Stimulated activated CD8-positive, alpha-beta memory T cell treated with anti-CD3 and anti-CD28 coated beads, Interleukin-4, amount 100 ng/mL, for 4 hours (primary cell): ENCODE measurements at places on chromosomes 6 and 20.

GRCh38 chr20:63519668-63520503 is 679 bp upstream of the PPDPF start:
- DNase-seq, result peak; percentile 26

DNA sequence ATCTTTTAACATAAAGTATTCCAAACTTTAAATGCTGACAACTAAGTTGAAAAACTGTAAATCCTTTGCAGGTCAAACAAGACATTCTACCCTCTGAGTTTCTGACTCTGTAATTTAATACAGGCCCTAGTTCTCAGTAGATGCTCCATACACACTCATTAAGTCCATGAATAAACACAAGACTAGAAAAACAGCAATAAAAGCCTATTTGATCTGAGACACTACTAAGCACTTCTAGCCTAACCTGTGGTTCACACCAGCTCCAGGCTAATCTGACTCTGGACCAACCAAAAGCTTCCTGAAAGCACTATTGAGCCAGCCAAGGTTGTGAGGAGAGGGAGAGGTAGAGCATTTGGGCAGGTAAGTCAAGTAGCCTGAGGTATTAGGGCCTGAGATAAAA is 103.9 kb downstream of the EPM2A start:
- no peak for DNase-seq

DNA sequence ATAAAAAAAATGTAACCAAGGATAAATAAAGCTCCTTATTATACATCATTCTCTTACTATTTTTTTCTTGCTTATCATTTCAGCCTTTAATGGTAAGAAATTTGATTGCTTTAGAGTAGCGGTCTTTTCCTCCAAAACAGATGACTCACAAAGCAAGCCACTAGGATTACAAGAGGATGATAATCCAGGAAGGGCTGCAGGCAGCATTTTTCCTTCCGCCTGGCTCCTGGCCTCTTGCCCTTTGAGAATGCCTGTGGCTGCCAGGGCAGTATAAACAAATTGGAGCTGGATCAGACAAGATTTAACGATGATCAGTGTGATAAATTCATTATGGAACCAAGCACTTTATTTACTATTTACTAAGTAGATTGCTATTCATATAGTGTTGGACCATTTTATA is 9.7 kb upstream of the FBXL4 start:
- no peak for DNase-seq

DNA sequence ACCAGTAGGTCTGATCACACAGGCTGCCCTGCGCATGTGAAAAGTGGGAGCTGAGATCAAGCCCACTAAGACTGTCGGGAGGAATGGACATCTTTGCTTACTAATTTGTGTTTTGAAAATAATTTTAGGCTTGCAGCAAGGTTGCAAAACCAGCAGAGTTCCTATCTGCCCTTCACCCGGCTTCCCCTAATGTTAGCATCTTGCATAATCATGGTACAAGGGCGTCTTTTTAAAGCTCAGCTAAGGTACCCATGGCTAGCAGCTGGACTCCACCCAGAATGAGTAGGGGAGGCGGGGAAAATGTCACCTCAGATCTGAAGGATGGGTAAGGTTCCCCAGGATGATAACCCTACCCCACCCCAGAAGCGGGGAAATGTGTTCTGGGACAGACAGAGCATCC is 25.3 kb upstream of the BMP7 start:
- no peak for DNase-seq

GRCh38 chr6:44705596-44705995 is 318.1 kb downstream of the CDC5L start:
- DNase-seq, result no peak

GRCh38 chr20:49845060-49845459 is 32.4 kb downstream of the SLC9A8 start:
- DNase-seq, result no peak

- DNase-seq, result no peak
Observed at GRCh38 chr6:154289818-154290508, 66.6 kb downstream of the IPCEF1 start.

DNA sequence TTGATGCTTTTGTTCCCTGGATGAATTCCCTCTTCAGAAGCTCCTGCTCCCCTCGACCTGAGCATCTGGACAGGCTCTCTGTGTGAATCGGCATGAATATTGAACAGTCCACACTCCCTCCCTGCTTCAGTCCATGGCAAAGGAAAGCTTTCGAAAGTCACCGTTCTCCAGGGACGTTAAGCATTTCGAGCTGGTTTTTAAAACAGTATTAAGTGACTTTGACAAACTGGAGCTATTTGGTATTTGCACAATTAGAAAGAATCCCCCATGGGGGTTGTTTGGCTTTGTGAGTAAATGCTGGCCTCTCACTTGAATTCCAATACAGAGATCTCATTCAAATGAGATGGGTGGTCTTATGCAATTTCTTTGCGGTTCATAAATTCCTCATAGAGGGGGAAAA is 85.3 kb upstream of the TIAM2 start:
- no peak for DNase-seq

- DNase-seq, result no peak
Observed at GRCh38 chr20:21623074-21623780, 82.2 kb upstream of the PAX1 start.

GRCh38 chr20:5222919-5223634 is 93.7 kb downstream of the PROKR2 start:
- DNase-seq, result peak; percentile 24

GRCh38 chr6:129882510-129883023 is 21.5 kb upstream of the TMEM244 start:
- DNase-seq, result no peak

- no peak for DNase-seq
Observed at GRCh38 chr20:45359406-45360148, 3.4 kb upstream of the SYS1 start.

- DNase-seq, result no peak
Observed at GRCh38 chr6:148431840-148432239, 89.2 kb downstream of the SASH1 start.

DNA sequence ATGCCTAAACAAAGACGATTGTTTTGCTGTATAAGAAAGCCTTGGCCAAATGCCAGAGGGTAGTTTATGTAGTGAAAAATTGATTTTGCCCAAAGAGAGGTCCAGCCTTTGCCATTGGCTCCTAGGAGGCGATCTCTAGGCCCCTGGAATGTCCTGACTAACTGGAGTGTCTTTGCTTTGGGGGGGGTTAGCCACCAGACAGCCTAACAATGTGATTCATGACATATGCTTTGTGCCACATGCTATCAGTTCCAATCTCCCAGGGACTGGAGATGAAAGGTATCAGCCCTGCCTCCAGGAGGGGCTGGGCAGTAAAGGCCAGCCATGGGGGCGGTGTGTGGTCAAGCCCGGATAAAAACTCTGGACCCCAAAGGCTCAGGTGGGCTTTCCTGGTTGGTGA is 32.7 kb upstream of the TUBB2A start:
- no peak for DNase-seq

- no peak for DNase-seq
Observed at GRCh38 chr6:134307870-134308269, 10.0 kb downstream of the SGK1 start.

DNA sequence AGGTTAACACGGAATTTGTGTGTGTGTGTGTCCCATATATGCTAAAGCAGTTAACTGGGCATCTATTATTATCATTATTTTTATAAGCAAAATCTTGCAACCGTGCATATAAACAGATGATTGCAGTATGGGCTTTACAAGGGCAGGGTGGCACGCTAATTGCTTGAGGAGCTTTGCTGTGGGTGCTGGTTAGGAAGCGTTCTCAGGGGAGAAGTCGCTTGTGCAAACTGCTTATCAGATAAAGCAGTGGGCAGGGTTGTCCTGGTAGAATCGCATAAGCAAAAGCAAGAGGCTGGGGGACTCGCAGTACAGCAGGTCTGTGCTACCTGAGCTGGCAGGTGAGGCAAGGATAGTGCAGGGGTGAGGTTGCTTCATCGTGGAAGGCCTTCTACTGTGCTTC is 9.7 kb upstream of the CCN6 start:
- no peak for DNase-seq

DNA sequence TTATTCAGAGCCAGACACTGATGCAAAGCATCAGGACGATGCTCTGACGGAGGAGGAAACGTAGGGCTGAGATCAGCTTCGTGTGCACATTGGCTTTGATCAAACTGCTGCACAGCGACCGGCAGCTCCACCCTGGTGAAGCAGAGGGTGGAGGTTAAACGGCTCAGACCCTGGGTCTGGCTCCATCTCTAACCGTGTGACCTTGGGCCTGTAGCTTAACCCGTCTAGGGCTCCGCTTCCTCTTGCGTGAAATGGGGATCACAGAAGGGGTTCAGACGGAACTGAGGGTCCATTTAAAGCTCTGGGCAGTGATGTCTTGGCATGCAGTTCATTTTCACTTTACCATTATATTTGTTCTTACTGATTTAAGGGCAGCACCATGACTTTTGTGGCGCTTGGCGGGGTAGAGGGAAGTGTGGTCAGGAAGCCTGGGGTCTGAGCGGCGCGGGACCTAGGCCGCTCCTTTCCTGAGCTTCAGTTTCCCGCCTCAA is 644 bp downstream of the RBL1 start:
- no peak for DNase-seq

DNA sequence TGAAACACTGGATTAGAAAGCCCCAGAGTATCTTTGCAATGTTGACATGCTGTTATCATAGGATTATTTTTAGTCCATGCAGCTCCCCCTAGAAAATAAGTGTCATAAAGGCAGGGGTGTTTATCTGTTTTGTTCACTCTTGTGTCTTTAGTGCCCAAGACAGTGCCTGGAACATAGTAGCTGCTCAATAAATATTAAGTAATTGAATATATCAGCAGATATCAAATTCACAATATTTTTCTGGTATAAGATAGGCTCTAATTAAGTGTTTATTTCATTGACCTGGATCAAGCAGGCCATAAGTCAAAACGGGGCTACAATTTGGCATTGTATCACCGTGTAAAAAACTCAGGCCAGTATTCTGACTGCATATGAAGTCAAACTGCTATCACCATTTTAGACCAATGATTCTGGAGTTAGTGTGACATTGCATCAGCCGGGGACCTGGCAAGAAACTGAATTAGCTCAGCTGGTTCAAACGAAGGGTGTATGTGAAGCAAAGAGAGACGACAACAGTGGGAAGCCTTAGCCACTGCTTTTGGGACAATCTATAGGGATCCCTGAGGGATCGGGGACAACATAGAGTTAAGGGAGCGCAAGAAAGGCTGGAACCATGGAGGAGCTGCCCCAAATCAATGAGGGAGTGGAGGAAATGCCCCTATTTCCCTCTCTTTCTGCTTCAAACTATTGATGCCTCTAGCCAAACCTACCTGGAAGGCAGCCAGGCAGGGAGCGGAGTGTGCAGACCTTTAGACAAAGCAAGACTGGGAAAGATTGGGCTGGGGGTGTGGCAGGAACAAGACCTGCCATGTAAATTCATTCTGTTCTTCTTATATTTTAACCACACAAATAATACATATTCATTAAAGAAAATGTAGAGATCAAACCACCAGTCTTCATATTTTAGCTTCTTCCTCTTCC is 112.2 kb downstream of the PLEKHG1 start:
- no peak for DNase-seq

DNA sequence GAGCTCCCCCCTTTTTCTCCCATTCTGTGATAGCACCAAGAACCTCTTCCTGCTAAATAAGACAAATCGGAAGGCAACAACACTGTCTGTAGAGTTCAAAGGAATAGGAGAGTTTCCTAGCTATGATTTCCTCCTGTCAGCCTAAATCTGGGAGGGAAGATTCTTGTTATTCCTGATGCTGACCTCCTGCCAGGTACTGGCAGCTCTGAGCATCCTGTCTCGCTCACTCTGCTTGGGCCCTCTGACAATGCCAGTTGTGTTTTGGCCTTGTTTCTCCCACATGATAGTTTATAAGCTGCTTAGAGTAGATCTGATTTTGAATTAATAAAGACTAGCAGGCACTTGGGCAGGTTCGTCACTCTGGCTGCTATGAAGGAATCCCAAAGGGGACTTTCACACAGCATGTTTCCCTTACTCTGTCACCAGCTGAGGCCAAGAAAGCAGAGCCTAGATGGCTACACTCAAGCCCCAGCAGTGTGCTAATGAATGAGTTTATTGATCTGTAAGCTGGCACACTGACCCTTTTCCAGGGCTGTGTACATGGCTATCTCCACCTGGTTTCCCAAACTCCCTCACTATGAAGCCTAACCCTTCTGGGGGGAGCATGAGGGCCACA is 52.3 kb downstream of the UQCC1 start:
- DNase-seq, result no peak

DNA sequence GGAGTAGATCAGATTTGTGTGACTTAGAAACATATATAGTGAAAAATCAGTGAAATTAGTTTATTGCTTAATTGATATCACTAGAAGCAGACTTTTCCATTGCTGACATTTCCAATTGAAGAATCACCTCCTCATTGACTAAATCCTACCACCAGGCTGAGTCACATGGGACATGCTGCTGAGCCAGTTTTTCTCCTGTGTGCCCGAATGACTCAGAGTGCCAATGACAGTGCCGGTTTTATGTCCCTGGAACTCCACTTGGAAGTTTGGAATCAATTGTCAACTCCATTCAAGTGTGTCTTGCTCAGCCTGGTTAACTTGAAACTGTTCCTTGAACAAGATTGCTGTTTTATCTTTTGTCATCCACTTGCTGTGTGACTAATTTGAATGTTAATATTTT is 316.1 kb upstream of the PRDM1 start:
- DNase-seq, result no peak

GRCh38 chr6:163711615-163712565 is 297.4 kb downstream of the QKI start:
- no peak for DNase-seq

DNA sequence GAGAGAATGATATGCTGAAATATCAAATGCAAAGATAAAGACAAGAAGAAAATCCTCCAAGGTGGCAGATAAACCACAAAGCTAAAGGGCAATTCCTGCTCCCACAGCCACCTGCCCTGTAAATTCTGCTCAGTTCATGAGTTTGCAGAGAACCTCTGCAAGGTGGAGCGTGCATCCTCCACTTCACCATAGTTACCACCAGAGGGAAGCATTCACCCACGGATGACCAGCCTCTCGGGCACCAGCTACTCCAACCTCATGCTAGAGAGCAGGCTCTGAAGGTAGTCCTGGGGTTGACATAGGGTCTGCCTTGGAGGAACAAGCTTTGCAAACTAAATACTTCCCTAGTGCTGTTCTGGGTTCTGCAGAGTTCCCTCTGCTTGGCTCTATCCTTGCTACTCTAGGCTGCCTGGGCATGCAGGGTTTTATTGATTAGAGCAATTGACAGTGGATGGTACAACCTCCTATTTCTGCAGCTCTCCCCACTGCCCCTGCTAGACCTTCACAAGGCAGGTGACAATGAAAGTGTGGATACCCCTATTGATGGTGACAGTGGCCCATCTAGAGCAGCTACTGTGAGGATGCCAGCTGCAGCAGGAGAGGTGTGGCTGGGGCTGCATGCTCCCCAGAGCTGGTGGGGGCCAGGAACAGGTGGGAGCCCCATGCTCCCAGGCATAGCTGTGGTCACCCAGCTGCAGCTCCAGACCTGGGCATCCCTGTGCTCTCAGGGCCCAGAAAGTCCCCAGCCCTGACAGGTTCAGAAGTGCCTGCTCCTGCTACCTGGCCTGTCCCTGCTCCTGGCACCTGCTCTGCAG is 51.1 kb downstream of the GGTLC1 start:
- DNase-seq, result peak; percentile 13
